ELF-1 (cell line): ENCODE measurements at places on chromosomes 6 and 20.
A peak's percentile ranks its signal among the peaks of the same experiment; 100 is the strongest.

DNA sequence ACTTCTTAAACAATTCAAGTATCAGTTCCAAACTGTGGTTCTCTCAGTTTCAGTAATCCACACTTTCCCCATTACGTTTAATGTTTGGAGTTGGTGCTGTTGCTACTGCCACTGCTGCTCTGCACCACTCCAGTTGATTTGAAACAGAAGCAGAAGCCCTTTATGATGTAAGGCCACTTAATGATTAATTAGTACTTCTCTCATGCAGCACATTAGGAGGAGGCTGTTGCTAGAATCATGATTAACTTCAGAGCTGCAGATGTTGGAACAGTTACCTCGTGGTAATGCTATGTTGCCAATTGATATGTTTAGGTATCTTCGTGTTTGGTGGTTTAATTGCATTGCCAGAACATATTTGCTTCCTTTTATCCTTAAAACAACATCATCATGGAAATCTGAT, 986.2 kb upstream of the CITED2 start:
- no peak for DNase-seq

DNA sequence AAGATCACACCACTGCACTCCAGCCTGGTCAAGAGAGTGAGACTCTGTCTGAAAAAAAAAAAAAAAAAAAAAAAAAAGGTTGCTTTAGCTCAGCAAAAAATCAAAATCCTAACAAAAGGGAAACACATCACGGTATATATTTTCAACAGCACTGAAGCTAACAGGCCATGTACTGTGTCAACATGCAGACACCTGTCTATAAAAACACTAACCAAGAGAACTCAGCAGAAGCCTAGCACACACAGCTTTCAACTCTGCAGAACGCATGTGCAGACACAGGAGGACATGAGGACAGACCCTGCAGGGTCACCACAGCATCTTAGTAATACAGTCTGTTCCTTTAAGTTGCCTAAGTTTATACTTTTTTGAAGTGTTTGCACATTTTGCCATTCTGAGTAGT, 13.5 kb downstream of the NINL start:
- DNase-seq, result no peak

DNA sequence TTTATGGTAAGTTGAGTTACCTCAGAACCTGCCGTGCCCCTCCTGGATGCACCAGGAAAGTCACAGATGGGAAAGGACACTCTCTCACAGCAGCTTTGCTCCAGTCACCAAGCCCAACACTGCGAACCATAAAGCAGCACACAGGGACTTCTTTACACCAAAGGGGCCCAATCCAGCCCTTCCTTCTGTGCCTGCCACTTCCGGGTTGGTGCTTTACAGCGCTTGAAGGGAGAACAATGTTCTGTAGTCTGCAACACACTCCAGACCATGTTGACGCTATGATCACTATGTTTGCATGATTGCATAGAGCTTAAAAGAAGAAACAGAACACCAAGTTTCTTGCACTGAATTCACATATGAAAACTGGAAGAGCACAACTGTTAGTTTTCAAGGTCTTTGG, 57.1 kb downstream of the SERAC1 start:
- DNase-seq, result no peak

GRCh38 chr6:155444120-155444917, 11.3 kb downstream of the NOX3 start:
- DNase-seq, result no peak

- DNase-seq, result no peak
Observed at GRCh38 chr20:6362245-6362644, 239.4 kb upstream of the FERMT1 start.

- DNase-seq, result no peak
Observed at GRCh38 chr6:16177881-16178280, 49.0 kb downstream of the MYLIP start.

DNA sequence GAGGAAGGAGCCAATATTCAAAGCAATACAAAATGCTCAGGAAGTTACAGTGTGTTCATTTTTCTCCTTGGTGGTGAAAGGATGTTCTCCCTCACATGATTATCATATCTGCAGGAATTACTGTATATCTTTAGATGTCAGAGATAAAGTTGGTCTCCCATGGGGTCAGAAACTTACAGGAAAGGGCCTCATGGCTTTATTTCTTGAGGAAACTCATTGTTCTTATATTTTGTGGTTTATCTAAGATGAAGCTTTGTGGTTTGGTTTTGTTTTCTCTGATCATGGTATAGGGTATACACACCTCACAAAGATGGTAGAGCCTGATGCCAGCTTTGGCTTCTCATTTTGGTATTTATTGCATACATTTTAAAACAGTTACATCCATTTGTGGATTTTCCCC, 100.5 kb upstream of the STXBP5 start:
- no peak for DNase-seq

- DNase-seq, result no peak
Observed at GRCh38 chr20:37228082-37228481, 33.5 kb downstream of the GHRH start.

DNA sequence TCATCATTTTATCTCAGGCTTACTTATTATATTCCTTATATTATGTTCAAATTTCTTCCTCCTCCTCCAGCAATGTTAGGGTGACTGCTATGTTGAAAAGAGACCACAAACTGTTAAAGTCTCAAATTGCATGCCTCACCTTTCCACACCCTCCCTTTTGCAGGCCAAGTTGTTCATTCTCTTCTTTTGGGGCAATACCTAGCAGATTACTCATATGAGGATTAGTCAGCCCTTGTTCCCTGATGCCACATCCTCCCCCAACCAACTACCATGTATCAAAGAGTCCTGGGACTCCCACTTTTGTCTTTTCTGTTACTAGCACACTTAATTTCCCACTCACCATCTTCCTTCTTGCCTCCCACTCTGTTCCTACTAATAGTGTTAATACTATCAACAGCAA, 434.7 kb downstream of the BCKDHB start:
- DNase-seq, result no peak

DNA sequence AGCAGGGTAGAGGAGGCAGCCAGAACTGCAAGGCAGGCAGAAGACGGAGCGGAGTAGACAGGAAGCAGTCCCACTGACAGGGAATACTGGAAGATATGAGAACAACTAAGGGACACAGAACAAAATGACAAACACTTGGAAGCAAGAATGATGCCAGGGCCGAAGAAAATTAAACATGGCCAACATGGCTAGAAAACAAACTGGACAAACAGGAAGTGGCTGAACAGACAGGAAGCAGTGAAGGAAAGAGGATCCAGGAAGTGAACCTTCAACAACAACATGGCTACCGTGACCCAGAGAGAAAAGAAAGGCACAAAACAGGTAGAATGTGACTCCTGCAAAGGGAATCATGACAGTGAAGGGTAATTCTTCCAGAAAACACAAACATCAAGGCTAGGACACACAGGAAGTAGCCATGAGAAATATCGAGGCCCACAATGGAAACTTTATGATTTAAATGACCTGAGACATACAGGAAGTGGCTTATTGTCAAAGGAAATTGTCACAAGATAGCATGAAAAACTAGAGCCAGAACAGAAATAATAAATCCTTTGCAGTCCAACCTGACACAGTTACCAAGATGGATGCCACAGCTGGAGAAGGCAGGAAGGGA, 9.1 kb downstream of the COL11A2 start:
- DNase-seq, result no peak

DNA sequence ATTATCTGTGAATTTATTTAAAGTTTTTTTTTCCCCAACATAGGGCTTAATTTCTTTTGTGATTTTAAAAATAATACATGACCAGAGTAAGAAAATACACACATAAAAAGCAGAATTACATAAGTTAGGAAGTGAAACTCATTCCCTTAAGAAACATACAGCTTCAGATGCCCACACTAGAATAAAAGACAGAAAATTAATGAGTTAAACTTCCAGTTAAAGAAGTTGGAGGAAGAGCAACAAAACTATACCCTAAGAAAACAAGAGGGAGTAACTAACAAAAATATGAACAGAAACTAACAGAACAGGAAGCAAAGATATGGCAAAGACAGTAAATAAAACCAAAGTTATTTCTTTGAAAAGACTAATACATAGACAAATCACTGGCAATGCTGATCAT, 107.6 kb upstream of the CEP85L start:
- DNase-seq, result no peak

GRCh38 chr6:155412335-155412734, 43.3 kb downstream of the NOX3 start:
- no peak for DNase-seq

DNA sequence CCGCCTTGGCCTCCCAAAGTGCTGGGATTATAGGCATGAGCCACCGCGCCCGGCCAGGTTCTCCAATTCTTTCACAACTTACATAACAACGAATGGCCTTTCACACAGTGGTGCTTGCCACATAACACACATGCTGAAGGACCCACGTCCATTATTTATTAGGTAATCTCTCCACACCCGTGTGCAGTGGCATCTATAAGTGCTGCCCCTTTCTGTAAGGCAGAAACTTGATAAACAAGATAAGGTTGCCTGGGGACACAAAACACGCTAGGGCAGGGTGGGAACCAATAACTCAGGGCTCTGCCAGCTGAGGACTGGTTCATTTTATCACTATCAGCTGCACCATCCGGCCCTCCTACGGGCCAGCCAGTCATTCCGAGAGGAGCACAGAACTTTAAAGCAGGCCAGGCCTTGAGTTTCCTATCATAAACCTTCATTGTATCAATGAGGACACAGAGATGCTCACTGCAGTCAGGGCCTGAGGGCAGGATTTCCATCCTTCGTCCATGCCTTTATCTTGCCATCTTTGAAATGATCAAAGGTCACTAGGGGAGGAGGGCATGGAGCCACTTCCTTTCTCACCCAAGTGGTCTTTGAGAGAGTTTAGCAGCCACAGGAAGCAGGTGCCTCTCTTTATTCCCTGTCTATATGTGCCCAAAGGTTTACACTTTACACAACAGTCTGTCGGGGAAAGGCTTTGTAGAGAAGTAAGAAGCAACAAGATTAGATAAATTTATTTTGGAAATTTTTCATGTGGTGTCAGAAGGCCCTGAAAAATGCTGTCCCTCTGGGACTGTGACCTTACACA, 37.6 kb downstream of the GPLD1 start:
- peak; percentile 33 for DNase-seq

GRCh38 chr6:48429610-48430009, 318.6 kb upstream of the PTCHD4 start:
- DNase-seq, result no peak

GRCh38 chr6:169026175-169026574, 227.5 kb downstream of the THBS2 start:
- DNase-seq, result no peak

DNA sequence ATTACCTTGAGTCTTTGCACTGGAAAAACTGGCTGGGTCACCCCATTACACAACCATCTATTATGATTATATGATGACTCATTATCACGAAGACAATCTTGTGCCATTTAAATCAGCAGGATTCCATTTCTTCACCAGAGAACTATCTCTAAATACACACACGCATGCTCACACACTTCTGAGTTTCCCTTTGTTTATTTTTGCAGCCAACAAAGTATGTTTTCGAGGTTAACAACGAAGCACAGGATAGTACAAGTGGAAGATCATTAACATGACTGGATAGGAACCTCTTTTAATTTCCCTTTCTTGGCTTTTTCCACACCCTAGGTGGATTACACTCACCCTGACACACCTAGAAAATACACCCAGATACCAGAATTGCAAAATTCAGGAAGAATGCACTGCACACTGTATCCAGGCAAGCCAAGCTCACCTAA, 18.9 kb downstream of the PERP start:
- no peak for DNase-seq

GRCh38 chr6:17580518-17581048, 19.5 kb upstream of the FAM8A1 start:
- DNase-seq, result peak; percentile 84

DNA sequence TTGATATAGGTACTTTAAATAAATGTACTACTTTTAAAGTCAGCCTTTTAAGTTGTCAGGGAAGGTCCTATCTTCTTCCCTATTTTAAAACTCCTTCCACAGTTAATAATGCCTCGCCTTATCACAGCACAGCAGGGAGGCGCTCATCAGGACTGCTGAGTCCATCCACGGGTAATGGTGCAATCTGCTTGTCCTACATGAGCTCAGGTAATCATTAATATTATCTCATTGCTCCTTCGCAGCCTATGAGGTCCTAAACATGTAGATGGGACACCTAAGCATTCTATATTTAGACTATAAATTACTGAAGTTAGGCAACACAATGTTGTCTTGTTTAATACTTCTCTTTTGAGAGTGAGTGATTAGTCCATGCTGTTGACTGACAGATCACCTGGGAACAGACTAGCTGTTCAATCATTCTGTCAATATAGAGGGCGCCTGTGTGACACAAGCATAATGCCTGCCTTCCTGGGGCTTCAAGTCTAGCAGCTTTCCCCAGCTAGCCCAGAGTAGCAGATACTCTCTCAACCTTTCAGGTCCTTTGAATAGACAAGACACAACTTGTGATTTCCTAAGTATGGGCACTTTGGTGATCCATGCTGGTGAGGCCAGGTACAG, 91.0 kb downstream of the FYN start:
- peak; percentile 22 for DNase-seq

GRCh38 chr6:40325791-40326190, 261.4 kb downstream of the LRFN2 start:
- DNase-seq, result no peak

- DNase-seq, result peak; percentile 89
Observed at GRCh38 chr20:50690650-50691572, at the start of gene RIPOR3. TSS of gene RIPOR3 (minus strand) at chr20:50691542. CDS start at chr20:50691128, 414 bp downstream.

GRCh38 chr20:61922936-61923335, 142.7 kb downstream of the TAF4 start:
- DNase-seq, result no peak

DNA sequence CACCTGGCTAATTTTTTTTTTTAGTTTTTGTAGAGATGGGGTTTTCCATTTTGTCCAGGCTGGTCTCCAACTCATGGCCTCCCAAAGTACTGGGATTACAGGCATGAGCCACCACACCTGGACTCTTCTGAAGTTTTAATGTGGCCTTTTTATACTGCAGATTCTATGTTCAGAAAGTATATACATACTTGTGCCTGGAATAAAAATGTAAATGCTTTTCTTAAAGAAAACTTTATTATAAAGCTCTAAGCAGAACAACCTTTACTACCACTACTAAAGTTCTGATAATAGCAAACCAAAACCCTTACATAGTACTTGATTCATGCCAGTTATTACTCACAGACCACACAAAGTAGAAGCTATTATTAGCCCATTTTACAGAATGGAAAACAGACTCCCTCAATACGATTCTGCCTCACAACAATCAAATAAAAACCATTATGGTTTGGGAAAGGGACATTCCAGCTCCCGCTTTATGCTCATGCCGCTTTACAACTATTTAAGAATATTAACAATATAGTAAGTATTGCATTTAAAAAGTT, 5.3 kb downstream of the PHIP start:
- no peak for DNase-seq

GRCh38 chr20:51326201-51326819, 216.2 kb downstream of the NFATC2 start:
- DNase-seq, result peak; percentile 60
